ENCODE measurements at places on chromosomes 2 and 18.

DNA sequence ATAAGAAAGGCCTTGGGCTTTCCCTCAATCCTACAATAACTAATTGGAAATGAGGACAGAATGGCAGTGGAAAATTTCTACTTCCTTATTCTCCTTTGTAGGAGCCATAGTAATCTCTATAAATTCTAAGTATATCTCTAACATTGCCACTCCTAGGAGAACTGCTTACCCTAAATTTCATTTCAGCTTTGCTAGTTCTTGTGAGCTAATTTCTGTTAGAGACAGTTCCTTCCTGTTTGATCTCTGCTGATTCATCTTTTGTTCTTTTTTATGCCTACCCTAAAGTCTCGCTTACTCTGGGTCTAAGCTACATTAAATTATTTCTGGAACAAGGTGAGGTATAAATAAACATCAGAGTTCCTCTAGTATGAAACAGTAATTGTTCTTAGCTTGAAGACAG is 25.7 kb downstream of the ABHD3 start:
- DNase-seq: peak; percentile 8

- peak; percentile 39 for DNase-seq
Observed at GRCh38 chr2:174985614-174986013, 19.6 kb downstream of the CHN1 start.

GRCh38 chr2:217393585-217394032 is 533.7 kb upstream of the TNP1 start:
- no peak for DNase-seq

GRCh38 chr2:188256420-188256819 is 35.3 kb upstream of the GULP1 start:
- DNase-seq: no peak

All from lung microvascular endothelial cell (primary cell).